ENCODE measurements at places on chromosomes 2 and 18. TPM values are rescaled to one million over a fixed set of nuclear protein-coding genes. Genes with fewer than 3 reads are reported as not detected.

Gene SLC9A4
- total RNA-seq = 0.79 TPM

Gene PREB
- total RNA-seq = 75.3 TPM

Gene FBXO15
- 0.39 TPM for total RNA-seq

Gene FOXI3
- total RNA-seq = not detected

Gene PSMA8
- total RNA-seq = not detected

Gene PROM2
- total RNA-seq = 101 TPM

Gene GAD1
- 4.3 TPM for total RNA-seq

Gene SERPINB12
- not detected for total RNA-seq

Gene MALL
- 2.9 TPM for total RNA-seq

Gene CD8B
- not detected for total RNA-seq

Gene POTEE
- not detected for total RNA-seq

Gene CNTNAP5
- not detected for total RNA-seq

Gene NPHP1
- total RNA-seq = 4.3 TPM

Gene TNS1
- 5.5 TPM for total RNA-seq

Gene KCNE4
- 42.0 TPM for total RNA-seq

Gene TNFRSF11A
- total RNA-seq = not detected

Gene TGFBRAP1
- total RNA-seq = 5.1 TPM

Gene UGT1A3
- 0.43 TPM for total RNA-seq

Gene GCA
- total RNA-seq = 5.9 TPM

Gene CYP20A1
- total RNA-seq = 22.3 TPM

Gene ASB18
- not detected for total RNA-seq

All from placental epithelial cell (primary cell).